Heart right ventricle (tissue), 16 donors: ENCODE measurements at places on chromosomes 4 and X. TPM values are rescaled to one million over a fixed set of nuclear protein-coding genes. Genes with fewer than 3 reads are reported as not detected.
A peak's percentile ranks its signal among the peaks of the same experiment; 100 is the strongest.

The VEGFC gene
- total RNA-seq: 5.5 TPM

GRCh38 chr4:113404841-113405240, 355.4 kb downstream of the ANK2 start:
- H3K4me3 ChIP-seq: no peak overlapping the region
- H3K36me3 ChIP-seq: no peaks in the 10 kb centered on the region
- H3K27ac ChIP-seq: no peak overlapping the region
- DNase-seq: peak; percentile 18
- no peaks in the 10 kb centered on the region for H3K4me1 ChIP-seq

DNA sequence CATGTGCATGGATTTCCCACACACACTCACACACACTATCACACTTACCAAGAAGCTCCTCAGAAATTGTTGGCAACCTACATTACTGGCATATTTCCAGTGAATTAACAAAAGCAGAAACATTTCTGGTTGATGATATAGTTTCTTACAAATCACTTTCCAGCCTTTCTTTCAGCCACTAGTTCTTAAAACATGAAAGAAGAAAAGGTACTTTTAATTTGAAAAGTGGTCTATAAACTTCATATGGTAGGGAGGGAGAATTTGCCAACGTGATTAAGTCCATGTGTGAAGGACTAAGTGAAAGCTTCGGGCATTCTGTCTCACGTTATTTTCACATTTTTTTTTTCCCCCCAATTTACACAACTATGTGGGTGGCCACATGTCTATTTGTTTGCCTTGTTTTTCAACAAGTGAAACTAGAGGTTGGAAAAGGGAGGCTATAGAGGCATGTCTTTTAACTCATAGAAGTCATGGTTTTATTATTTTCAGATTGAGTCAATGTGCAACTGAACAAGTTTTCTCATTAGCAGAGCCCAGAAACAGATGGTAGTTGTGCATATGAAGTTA, 832.1 kb upstream of the INTU start:
- H3K4me3 ChIP-seq: no peak overlapping the region
- DNase-seq: no peak
- H3K27ac ChIP-seq: no peak overlapping the region
- no peaks in the 10 kb centered on the region for H3K36me3 ChIP-seq
- no peaks in the 10 kb centered on the region for H3K4me1 ChIP-seq

The F8A1 gene
- 19.8 TPM for total RNA-seq

- DNase-seq: peak; percentile 44
- peak within 1 kb of the TSS; percentile 70 for H3K27ac ChIP-seq
- peaks cover 3% of the 10 kb centered on the region for H3K27me3 ChIP-seq
Measured at GRCh38 chr4:110475881-110476818, at the start of gene ENPEP. Gene ENPEP, plus strand, starts transcription at chr4:110476155. Its CDS starts 260 bp downstream, at chr4:110476415.

DNA sequence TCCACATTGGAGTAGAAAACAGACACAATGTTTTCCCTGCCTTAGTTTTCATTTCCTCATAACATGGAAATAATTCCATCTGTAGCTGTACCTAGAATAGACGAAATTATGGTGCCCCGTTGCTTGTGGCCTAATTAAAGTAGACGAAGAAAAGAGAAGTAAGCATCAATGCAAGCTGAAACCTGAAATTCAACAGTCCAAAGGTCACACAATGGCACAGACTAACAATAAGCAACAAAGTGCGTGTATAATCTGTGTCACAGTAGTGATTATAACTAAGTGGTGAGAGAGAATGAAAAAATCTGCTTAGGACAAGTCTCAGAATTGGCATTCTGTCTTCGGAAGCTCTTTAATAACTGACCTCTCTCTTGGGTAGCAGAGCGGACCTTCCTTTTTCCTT, 24.3 kb downstream of the MAGEB17 start:
- no peak overlapping the region for H3K4me3 ChIP-seq
- H3K27me3 ChIP-seq: peaks cover 36% of the 10 kb centered on the region
- no peaks in the 10 kb centered on the region for H3K4me1 ChIP-seq
- no peak overlapping the region for H3K27ac ChIP-seq
- no peaks in the 10 kb centered on the region for H3K36me3 ChIP-seq

DNA sequence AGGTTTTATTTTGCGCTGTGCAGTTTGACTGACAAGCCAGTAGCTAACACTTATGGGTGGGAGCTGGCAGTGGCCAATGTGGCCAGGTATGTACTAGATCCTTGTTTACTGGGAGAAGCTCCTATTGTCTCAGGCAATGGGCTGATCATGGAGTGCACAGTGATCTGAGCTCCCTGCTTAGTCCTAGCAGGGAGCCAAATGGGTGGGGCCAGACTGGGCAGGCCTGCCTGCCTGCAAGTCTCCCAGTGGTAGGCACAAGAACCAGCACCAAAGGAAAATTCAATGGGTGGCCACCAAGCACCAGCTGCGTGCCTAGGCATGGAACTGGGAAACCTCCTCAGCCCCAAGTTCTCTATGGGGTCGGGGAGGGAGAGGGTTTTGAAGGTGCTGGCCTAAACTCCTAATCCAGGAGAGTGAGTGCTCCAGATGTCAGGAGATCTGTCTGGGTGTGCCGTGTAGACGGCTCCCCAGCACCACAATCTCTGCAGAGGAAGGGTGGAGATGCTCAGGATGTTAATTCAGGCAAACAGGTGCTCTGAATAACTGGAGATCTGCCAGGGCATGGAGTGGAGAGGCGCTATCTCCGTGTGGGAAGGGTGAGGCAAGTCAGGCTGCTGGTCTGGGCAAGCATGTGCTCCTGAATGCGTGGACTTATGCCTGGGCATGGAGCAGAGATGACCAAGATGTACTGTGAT, 48.2 kb downstream of the SPCS3 start:
- H3K27ac ChIP-seq: no peak overlapping the region
- H3K27me3 ChIP-seq: no peaks in the 10 kb centered on the region
- no peak for DNase-seq
- H3K36me3 ChIP-seq: no peaks in the 10 kb centered on the region
- no peak overlapping the region for H3K4me3 ChIP-seq
- no peaks in the 10 kb centered on the region for H3K4me1 ChIP-seq

DNA sequence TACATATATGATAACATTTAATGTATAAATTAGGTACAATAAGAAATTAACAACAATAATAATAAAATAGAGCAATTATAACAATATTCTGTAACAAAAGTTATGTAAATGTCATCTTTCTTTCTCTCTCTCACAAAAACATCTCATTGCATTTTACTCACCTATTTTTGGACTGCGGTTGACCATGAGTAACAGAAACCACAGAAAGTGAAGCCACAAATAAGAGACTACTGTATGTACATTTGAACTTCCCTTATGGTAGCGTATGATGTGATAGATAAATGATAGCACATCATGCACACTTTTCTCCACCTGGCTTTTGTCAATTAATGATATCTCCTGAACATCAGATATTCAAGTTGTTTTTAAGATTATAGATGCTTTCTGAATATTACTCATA, 80.5 kb downstream of the HNRNPD start:
- no peaks in the 10 kb centered on the region for H3K36me3 ChIP-seq
- no peaks in the 10 kb centered on the region for H3K4me1 ChIP-seq
- no peak for DNase-seq
- no peak overlapping the region for H3K4me3 ChIP-seq
- no peaks in the 10 kb centered on the region for H3K27me3 ChIP-seq

DNA sequence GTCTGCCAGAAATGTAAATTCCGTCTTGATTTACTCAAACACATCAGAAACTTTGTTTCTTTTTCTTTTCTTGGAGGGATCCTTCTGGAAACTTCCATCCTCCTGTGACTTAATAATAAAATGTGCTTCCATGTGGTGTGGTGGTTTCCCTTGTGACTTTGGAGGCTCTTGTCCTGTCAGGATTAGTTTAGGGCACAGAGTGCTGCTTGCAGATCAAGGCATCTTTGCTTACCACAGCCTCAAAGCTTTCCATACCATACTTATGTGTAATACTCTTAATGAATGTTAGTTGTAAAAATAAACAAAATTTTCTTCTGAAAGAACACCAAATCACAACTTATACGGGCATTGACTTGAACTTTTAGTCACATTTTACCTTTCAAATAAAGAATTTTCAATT, 27.4 kb downstream of the GBA3 start:
- H3K36me3 ChIP-seq: no peaks in the 10 kb centered on the region
- no peaks in the 10 kb centered on the region for H3K4me1 ChIP-seq
- no peak overlapping the region for H3K4me3 ChIP-seq
- H3K27ac ChIP-seq: no peak overlapping the region
- H3K27me3 ChIP-seq: no peaks in the 10 kb centered on the region
- no peak for DNase-seq

DNA sequence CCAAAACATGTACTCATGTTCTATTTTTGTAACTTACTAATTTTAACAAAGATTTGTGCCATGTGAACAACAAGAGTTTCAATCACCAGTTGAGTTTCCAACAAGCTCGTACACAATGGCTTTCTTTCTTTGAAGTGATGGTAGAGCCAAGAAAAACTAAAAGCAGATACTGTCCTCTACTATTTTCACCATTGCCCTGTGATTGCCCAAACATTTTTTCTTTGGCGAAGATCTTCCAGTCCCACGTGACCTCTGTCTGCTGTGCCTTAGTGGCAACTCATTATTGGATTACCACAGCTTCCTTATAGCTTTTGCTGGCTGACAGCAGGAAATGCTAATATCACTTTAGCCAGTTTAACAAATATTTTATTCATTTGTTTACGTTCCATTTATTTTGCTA, 1147.1 kb downstream of the STIM2 start:
- no peaks in the 10 kb centered on the region for H3K4me1 ChIP-seq
- H3K27ac ChIP-seq: no peak overlapping the region
- no peaks in the 10 kb centered on the region for H3K27me3 ChIP-seq
- no peak overlapping the region for H3K4me3 ChIP-seq
- no peak for DNase-seq

DNA sequence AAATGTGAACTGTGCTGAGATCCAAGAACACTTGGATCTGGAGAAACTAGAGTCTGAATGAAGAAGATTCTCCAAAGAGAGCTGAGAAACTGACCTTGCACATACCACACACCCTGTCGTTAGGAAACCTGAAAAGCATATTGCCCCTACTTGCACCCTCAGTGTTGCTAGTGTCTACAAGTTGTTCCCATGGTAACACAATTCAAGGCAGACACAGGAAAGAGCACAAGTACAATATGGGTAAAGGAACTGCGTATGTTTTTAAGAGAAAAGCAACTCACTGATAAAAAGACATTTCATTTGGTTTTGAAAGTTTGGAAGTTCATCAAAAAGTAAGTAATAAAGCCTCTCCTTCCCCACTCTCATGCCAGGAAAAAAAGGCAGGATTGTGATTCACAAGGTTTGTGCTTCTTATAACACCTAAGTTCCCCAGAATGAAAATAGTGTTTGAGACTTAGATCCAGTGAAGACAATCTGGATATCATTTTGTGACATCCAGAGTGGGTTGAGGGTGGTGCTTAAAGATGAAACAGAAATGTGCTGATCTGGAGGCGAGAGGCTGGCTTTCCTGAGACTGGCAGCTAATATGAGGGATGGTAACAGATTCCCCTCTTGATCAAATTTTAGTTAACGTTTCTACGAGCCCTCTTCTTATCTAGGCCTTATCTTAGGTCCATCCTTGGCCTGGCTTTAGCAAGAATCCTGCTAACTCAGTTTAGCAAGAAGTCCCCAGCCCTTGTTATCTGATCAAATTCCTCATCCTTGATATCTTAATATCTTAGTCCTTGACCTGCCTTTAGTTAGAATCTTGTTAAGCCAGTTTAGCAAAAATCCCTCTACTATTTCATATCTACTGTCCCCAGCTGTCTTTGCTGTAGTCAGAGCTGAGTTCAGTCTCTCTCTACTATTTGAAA, 42.3 kb downstream of the NIPAL1 start:
- H3K4me3 ChIP-seq: no peak overlapping the region
- no peak overlapping the region for H3K27ac ChIP-seq
- H3K36me3 ChIP-seq: no peaks in the 10 kb centered on the region
- DNase-seq: no peak
- no peaks in the 10 kb centered on the region for H3K4me1 ChIP-seq
- H3K27me3 ChIP-seq: no peaks in the 10 kb centered on the region

- H3K4me3 ChIP-seq: no peak overlapping the region
- H3K27ac ChIP-seq: no peak overlapping the region
- DNase-seq: no peak
- peaks cover 3% of the 10 kb centered on the region for H3K4me1 ChIP-seq
- no peaks in the 10 kb centered on the region for H3K36me3 ChIP-seq
Measured at GRCh38 chr4:7384003-7384928, 50.5 kb downstream of the PSAPL1 start.

The TMEM156 gene
- 0.11 TPM for total RNA-seq

The EIF2S3 gene
- total RNA-seq: 88.0 TPM

GRCh38 chr4:15894921-15895916, 43.3 kb downstream of the FGFBP1 start:
- no peak overlapping the region for H3K27ac ChIP-seq
- H3K4me3 ChIP-seq: no peak overlapping the region
- H3K27me3 ChIP-seq: peaks cover 7% of the 10 kb centered on the region
- no peaks in the 10 kb centered on the region for H3K36me3 ChIP-seq
- no peak for DNase-seq
- no peaks in the 10 kb centered on the region for H3K4me1 ChIP-seq

- H3K4me1 ChIP-seq: no peaks in the 10 kb centered on the region
- H3K27ac ChIP-seq: no peak overlapping the region
- no peak for DNase-seq
- H3K36me3 ChIP-seq: no peaks in the 10 kb centered on the region
- H3K4me3 ChIP-seq: no peak overlapping the region
- no peaks in the 10 kb centered on the region for H3K27me3 ChIP-seq
Measured at GRCh38 chr4:72817012-72817411, 248.0 kb upstream of the ADAMTS3 start.

DNA sequence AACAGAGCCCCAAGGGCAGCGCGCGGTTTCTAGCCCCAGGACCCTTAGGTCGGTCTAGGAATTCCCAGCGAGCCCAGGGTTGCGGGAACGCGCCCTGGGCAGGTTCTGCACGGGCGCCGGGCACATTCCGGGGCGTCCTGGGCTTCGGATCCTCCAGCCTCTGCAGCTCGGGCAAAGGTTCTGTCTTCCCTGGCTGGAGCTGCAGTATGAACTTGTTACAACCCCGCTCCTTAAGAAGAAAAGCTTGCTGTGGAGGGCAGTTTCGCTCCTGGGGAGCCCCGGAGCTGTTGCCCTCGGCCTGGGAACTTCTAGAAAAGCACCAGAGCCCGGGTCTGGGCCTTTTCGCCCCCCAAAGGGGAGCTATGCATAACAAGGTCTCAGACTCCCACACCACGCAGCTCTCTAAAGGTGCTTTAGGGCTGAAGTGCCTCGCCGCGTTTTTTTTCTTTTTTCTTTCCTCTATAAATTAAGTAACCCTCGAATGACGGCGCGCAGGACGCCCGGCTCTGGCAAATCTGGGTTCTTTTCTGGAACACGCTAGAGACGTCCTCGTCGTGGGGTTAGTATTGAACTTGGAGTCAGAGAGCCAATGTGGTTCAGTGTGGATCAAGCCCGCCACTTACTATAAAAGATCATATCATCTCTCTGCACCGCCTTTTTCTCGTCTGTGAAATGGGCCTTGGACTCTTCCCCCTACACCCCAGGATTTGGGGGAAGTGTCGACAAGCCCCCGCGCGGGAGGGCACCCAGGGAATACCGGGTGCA, 5.7 kb downstream of the MSX1 start:
- no peaks in the 10 kb centered on the region for H3K36me3 ChIP-seq
- peaks cover 98% of the 10 kb centered on the region for H3K27me3 ChIP-seq
- peaks cover 43% of the 10 kb centered on the region for H3K4me1 ChIP-seq
- DNase-seq: no peak
- no peak overlapping the region for H3K27ac ChIP-seq

- no peaks in the 10 kb centered on the region for H3K4me1 ChIP-seq
- no peak for DNase-seq
- no peaks in the 10 kb centered on the region for H3K27me3 ChIP-seq
- no peak overlapping the region for H3K27ac ChIP-seq
- no peaks in the 10 kb centered on the region for H3K36me3 ChIP-seq
- H3K4me3 ChIP-seq: no peak overlapping the region
Measured at GRCh38 chr4:169948271-169948670, 77.9 kb downstream of the MFAP3L start.
